ENCODE measurements at places on chromosomes 12 and 14.

DNA sequence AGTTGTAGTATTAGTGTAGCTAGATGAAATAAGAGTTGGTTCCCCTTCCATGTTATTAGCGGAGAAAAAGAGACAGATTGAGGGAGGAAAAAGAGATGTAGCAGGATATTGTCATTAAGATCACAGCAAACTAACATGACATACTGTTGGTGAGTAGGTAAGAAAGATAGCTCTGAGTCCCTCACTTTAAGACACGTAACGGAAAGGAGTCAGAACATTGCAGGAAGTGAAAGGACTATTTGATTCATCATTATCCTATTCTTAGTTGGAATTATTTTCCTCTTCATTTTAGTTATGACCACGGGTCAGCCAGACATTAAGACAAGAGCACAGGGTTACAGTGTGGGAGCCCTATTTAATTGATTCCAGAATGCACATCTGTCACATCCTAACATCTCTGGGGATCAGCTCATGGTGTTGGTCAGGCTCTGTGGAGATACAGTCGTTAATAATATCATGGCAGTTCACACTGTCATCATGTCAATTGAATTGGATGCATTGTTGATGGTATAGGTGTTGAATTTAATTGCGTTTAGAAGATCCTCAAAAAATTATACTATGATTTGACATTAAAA lies 55.0 kb downstream of the TMX1 start:
- peak; percentile 10 for DNase-seq

DNA sequence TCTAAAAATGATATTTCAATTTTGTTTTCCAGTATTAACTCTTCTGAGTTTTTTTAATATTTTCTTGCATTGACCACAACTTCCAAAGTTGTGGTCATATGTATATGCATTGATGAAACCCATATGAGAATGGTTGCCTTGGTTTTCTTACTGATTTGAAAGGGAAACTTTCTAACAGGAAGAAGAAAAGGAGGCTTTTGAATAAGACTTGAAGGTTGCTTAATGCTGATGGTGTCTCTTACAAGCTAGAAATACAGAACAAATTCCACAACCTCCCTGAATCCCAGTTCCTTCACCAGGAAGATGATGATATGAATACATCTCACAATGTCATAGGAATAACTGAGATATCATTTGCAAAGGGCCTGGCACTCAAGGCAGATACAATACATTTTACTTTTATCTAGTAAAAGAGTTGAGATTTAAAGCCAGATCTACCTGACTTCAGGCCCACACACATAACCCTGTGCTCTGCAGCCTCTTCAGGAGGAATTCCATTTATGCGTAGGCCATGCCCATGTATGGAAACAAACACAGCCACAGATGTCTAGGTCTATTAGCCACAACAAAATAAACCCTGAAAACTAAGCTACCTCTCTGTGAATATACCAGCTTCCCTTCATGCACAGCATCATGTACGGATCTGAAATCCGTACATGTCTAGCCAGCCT lies 165.4 kb upstream of the PLEKHG7 start:
- DNase-seq = no peak

GRCh38 chr12:115411121-115411520 lies 727.1 kb upstream of the TBX3 start:
- DNase-seq = no peak

- DNase-seq = no peak
Measured at GRCh38 chr14:34107441-34107840, 156.6 kb upstream of the EGLN3 start.

GRCh38 chr14:89248411-89249064 lies 168.5 kb downstream of the FOXN3 start:
- DNase-seq = no peak

DNA sequence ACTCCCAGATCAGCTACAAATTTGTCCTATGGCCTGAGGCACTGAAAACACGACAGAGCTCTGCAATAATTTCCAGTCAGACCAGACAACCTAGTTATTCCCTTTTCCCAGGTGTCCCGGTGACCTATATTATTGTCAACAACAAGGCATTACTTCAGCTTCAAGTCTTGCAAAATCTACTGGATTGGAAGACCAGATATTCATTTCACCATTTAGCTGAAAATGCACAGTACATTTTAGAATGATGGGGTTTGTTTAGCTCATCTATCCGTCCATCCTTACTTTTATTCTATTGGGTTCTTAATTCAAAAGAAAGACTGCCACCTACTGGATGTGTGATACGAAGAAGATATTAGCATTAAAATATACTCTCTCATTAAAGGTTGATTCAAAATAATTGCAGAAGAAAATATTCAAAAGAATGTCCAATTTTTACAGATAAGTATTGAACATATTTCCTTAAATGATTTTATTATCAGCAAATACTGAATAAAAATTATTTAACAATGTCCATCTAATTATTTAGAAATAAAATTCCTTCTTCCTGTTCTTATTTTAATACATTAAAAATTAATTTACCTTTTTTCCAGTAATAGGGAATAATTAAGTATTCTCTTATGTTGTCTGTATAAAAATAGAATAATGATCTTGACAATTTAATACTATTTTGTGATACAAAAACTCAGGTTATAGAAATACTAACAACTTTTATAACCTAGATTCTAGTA lies 244.9 kb upstream of the LRIG3 start:
- no peak for DNase-seq

DNA sequence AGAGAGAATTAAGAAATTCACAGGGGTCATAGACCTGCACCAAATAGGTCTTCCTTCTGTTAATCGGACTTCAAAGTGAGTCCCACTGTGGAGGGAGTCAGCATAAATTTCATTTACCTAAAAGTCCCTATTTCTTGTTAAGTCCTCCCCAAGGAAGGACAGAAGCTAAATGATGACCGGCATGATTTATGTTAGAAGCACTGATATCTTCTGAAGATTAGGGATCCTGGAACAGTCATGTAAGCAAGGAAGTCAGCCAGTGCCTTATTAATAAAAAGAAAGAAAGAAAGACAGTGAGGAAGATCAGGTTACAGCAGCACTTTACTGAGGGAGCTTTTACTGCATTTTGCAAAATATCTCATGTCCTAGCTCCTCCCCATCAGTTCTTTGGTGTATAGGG lies 287.5 kb downstream of the FOXG1 start:
- no peak for DNase-seq

GRCh38 chr12:94762259-94762942 lies 112.0 kb upstream of the TMCC3 start:
- DNase-seq = no peak

DNA sequence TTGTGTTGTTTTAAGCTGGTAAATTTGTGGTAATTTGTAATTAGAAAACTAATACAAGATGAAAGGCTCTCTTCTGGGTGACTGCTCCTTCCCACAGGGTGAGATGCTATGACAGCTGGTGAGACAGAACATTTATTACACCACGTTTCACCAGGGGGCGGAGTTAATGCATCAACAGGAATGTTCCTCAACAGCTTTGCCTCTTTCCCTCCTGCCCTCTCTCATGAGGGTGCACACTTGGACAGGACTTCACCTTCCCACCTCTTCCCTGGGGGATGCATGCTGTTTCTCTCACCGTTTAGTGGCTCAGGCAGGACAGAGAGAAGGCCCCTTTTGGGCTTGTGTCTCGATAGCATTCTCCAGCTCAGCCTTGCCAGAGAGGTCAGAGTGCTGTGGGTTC lies 13.4 kb upstream of the PPP1R1A start:
- DNase-seq = no peak

- no peak for DNase-seq
Measured at GRCh38 chr14:91493169-91493568, 16.9 kb downstream of the PPP4R3A start.

- no peak for DNase-seq
Measured at GRCh38 chr14:73746520-73747378, 32.6 kb upstream of the PNMA1 start.

GRCh38 chr12:93745286-93745685 lies 68.1 kb downstream of the CRADD start:
- DNase-seq = no peak

DNA sequence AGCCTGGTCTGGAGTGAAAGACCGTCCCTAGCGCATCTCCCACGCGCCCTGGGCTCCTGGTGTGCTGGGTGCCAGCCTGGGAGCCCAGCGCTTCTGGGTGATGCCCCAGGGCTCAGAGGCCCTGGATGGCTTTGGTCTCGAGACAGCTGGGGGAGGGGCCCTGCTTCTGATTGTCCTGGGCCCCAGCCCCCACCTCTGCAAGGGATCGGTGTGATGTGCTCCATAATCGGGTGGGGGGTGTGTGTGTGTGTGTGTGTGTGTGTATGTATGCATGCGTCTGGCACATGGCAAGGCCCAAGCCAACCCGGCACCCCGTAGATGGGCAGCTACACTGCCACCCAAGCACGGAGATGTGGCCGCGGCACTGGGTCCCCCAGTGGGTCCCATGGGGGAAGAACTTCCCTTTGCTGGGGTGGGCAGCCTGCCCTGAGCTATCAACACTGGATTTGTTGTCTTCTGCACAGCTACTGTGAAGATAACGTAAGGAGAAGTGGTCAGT lies 3.1 kb downstream of the ZBTB42 start:
- no peak for DNase-seq

- DNase-seq = no peak
Measured at GRCh38 chr12:71142016-71142415, 15.8 kb downstream of the TSPAN8 start.

GRCh38 chr12:111310076-111310870 lies 58.6 kb downstream of the PHETA1 start:
- DNase-seq = no peak

DNA sequence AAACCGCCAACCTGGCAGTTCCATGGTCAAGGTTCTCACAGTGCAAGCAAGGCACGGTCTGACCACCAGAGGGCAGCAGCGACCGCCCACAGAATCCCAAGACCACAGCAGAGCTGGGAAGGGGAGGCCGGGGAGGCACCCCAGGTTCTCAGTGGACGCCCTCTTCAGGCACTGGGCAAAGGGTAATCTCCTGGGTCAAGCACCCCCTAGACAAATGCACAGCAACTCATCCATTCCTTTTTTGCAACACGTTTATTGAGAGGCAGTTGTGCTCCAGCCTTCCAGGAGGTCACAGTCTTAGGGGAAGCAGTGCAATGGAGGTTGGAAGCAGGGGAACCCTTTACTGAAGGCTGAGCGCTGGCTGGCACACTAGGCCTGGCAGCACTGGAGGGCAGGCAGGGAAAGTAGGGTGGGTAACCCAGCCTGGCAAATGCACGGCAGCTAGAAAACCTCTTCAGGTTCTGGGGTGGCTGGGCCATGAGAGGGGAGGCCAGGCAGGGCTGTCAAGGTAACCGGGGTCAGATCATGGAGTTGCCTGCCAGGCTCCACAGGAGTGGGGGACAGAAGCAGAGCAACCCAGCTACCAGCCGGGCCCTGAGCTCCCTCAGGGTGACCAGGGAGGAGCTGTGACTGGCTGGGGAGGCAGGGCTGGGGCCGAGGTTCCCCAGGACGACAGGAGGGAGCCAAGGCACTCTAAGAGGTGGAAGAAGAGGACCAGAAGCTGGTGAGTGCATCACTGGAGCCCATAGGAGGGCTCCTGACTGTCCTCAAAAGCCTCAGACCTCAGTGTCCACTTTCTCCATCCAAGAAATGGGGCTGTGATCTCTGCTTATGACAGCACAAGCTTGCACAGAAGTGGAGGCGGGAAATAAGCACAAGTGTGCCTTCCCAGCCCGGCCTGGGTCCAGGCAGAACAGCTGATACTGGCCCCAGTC lies 1.8 kb upstream of the RHOF start:
- DNase-seq = peak; percentile 62

- no peak for DNase-seq
Measured at GRCh38 chr12:131894981-131895639, 688 bp downstream of the ULK1 start.

DNA sequence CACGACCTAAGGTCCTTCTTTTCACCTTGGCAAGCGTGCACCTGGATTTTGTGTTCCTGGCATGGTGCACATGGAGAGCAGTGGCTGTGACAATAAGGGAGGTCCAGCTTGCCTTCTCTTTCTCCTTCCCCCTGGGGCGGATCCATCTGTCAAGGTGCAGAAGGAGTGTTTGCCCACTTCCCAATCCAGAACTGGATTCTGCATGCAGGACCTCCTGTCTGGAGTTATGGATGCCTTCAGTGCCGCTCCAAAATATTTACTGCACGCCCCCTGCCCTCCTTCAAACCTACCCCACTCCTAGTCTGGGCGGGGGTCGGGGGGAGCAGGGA lies 192.7 kb downstream of the DPF3 start:
- DNase-seq = no peak

DNA sequence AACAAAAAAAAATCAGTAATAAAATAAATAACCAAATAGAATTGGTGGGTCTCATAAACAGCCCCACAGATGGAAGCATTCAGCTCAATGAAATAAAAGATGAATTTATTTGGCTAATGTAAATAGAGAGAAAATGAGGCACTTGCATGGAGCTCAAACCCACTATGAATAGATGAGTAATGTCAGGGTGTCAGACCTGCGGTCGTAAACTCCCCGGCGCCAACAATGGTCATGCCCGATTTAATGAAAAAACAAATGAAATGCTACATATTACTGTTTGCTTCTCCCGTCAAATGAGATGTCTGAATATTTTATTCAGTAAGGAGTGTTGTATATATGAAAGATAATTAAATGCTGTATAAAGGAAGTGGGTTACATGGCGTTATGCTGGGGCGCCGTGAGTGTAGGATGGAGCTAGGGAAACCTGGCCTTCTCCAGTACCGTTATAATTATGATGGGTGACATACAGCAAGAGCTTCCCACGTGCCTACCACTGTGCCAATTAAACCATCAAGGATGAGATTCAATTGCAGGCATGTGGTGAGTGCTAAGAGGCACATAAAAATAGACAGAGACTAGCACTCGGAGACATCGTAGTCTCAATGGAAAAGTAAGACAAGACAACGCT lies 648.1 kb downstream of the BCL11B start:
- no peak for DNase-seq

GRCh38 chr12:63154560-63154959 lies 3.6 kb upstream of the AVPR1A start:
- no peak for DNase-seq

GRCh38 chr12:111353603-111354295 lies 15.1 kb downstream of the PHETA1 start:
- no peak for DNase-seq

- peak; percentile 30 for DNase-seq
Measured at GRCh38 chr12:21614506-21614905, 9.9 kb upstream of the GYS2 start.

GRCh38 chr12:46071335-46071734 lies 81.0 kb upstream of the SCAF11 start:
- no peak for DNase-seq

- no peak for DNase-seq
Measured at GRCh38 chr12:63006536-63006935, 71.6 kb upstream of the PPM1H start.

DNA sequence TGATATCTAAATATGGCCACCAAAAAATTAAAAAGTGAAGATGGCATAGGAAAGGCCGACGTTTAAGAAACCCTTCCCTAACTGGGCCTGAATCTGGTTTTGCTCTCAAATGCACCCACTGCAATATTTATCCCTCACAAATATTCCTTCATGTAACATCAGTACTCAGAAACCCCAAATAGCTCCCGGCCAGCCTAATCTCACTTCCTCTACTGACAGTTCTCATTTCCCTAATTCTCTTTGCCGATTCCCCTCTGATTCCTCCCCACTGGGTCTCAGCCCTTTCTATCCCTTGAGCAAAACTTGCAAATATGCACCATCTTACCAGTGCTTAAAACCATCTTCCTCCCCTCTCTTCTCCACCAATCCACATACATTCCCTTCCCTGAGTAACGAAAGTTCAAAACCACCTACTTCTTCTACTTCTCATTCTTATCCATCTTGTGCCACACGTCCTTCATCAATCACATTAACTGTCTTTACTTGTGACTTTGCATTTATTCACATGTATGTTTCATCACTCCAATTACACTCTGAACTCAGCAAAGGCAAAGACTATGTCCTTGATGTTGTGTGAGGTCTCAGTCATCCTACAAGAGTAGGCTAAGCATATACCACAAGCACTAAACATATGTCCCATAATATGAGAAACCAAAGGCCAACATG lies 23.1 kb downstream of the KCNK10 start:
- no peak for DNase-seq
